ENCODE measurements at places on chromosomes 6 and 20. TPM values are rescaled to one million over a fixed set of nuclear protein-coding genes. Genes with fewer than 3 reads are reported as not detected.

Gene COX4I2
- 8.3 TPM for total RNA-seq

Gene PRSS16
- 0.67 TPM for total RNA-seq

Gene MAP7
- total RNA-seq: 1.2 TPM

Gene RPS21
- total RNA-seq: 986 TPM

Gene ULBP2
- 0.27 TPM for total RNA-seq

Gene HEY2
- 4.3 TPM for total RNA-seq

All from sciatic nerve (tissue), 2 donors.